ENCODE measurements at places on chromosomes 1 and 21.

DNA sequence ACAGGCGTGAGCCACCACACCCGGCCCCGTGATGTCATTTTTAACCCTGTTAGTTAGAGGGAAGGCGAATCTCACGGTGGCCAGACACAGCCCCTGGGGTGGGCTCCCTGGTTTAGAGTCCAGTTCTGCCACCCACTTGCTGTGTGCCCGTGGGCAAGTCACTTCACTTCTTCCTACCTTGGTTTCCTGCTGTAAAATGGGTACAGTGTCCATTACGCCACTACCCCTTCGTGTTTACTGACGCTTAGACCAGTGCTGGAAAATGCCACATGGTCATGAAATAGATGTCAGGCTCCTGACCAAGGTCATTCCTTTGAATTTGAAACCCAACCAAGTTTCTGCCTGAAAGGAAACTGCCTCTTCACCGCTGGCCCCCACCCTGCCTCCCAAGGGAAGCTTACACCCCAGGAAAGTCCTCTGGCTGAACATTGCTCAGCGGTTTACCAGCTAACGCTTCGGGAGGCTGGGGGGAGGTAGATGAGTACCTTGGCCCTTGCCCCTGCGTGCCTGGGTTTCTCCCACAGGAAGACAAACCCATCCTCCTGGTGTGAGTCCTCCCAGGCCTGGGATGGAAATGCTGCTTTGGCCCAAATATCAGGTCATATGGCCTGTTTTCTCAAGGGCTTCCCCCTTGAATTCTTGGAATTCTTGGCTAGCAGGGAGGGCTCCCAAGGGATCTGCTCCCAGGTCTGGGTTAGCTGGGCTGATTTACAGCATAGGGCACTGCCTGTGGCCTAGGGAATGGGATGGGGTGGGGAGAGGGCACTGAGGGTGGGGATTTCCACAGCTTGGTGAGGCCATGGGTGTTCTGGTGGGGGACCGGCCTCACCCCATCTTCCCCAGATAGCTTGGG lies 7.6 kb upstream of the AADACL4 start:
- no peak for DNase-seq

DNA sequence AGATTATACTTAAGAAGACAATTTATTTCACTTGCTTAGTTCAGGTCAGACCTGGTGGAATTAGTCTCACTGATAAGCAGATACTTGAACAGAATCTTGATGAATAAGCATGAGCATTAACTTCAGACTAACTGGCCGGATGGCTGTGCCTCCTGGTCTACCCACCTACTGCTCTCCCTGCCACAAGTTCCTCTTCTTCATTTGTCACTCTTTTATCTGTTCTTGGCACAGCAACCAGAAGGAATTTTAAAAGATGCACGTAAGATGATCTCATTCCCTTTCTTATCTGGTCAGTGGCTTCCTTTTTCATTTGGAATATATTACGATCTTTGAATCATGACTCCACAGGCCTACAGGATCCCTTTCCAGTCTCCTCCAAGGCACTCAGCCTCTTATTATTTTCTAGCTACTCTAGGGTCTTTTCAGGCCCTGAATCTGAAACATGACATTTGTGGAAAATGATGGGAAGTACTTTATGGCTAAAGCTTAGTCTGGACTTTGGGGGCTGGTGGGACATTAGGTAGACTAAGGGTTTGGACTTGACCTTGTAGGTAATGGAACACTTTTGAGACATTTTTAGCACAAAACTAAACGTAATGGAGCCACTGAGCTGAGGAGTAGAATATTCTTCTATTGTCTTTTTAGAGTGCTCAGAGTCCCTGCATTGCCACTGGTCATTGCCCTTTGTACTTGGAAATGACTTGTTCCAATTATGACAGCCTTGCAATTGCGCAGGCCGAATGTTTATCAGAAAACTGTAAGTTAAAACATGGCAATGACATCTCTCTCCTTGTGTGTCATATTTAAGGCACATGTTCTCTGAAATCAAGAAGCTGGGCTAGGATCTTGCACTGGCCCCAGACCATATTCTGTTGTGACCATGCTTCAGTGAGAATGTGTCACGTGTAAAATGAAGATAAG lies 16.0 kb downstream of the ST6GALNAC3 start:
- DNase-seq, result no peak

DNA sequence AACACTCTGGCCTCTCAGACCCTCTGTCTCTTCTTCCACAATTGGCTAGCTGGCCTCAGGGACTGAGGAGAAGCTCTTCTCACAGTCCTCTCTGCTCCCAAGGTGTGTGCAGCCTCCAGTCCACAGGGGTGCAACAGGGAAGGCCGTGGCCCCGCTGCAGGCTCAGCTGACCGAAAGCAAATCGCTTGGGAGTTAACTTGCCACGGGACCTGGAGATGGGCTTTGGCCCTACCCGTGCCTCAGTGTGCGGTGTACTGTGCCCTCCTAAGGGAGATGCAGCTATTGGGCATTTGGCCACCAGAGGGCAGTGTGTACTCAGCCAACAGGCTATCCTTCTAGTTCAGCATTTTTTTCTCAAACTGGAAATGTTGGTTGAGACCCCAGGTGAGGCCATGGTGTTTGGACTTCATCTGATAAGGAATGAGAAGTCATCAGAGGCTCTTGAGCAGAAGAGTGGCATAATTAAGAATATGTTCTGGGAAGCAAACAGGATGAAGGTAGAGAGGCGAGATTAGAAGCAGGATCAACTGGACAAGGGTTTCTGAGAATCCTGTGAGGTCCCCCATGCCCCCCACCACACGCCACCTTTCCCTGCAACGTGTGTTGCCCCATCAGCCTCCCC lies 42.5 kb upstream of the TMEM125 start:
- DNase-seq, result peak; percentile 75

GRCh38 chr1:77282187-77282865 lies 507 bp downstream of the AK5 start:
- no peak for DNase-seq

- no peak for DNase-seq
Observed at GRCh38 chr1:23810818-23811540, 10.4 kb upstream of the GALE start.

GRCh38 chr21:42317341-42317741 lies 2.1 kb upstream of the TFF3 start:
- DNase-seq, result no peak

GRCh38 chr1:160374306-160375110 lies 7.6 kb downstream of the NHLH1 start:
- no peak for DNase-seq

- DNase-seq, result no peak
Observed at GRCh38 chr21:35905096-35905962, 155.0 kb downstream of the SETD4 start.

- no peak for DNase-seq
Observed at GRCh38 chr1:69120817-69121216, 446.9 kb upstream of the LRRC7 start.

DNA sequence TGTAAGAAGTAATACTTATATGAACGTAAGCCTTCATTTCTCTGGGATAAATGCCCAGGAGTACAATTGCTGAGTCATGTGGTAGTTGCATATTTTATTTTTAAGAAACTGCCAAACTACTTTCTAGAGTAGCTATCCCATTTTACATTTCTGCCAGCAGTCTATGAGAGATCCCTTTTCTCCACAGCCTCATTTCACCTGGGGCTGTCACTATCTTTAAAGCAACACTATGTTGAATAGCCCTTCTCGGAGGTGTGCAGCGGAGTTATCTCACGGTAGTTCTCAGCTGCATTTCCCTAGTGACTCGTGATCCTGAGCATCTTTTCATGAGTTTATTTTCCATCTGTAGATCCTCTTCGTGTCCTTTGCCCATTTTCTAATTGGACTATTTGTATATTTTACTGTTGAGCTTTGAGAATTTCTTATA lies 93.4 kb downstream of the ADARB1 start:
- no peak for DNase-seq

DNA sequence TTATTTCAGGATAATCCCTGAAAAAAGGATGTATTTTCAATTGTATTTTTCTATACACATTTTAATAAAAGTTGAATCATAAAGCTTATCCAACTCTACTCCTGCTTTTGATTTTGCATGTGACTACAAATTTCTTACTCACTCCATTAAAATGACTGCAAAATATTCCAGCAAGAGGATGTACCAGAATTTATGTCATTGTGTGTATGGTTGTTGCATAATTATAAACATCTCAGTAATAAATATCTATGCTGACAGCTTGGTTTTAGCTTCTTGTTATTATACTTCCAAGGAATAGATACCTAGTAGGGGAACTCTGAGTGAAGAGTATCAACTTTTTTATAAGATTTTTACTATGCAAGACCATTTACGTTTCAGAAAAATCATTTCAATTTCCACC lies 463.2 kb upstream of the RUNX1 start:
- no peak for DNase-seq

DNA sequence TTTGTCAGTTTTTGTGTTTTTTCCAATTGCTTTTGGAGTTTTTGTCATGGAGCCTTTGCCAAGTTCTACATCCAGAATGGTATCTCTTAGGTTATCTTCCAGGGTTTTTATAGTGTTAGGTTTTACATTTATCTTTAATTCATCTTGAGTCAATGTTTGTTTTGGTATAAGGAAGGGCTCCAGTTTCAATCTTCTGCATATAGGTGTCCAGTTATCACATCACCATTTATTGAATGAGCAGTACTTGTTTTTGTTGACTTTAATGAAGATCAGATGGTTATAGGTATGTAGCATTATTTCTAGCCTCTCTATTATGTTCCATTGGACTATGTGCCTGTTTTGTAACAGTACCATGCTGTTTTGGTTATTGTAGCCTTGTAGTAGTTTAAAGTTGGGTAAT lies 1233.1 kb downstream of the PLA2G4A start:
- no peak for DNase-seq

DNA sequence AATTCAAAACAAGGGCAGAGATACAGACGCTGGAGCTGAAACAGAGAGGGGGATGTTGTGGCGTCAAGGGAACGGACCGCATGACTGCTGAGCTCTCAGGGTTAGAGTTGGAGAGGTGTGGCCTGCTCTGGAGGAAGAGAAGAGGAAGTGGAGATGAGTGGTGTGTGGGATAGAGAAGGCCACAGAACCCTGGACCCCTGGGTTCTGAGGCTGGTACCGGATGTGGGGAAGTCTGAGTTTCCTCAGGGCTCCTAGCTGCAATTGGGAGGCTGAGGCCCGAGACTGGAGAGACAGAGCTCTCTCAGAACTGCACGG lies 1.8 kb downstream of the BCAN start:
- DNase-seq, result no peak

- DNase-seq, result peak; percentile 28
Observed at GRCh38 chr1:39657923-39658485, 13.9 kb downstream of the NT5C1A start.

DNA sequence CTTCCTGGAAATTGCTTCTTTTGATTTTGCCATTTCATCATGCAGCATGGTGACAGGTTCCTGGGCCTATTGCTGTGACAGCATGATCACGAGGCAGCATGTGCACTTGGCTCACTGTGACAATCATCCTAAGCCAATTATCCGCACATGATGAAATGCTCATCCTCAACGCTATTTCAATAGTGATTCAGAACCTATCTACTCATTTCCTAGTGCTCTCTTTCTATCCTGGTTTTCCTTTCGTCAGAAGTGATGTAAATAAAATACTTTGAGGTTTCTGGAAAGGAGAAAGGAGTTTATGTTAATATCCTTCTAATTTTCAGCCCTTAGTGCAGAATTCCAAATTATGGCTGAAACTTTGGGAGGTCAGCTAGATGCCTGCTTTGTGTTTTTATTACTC lies 110.6 kb upstream of the ADAMTS5 start:
- no peak for DNase-seq

GRCh38 chr1:12294076-12294475 lies 64.2 kb downstream of the VPS13D start:
- DNase-seq, result no peak

DNA sequence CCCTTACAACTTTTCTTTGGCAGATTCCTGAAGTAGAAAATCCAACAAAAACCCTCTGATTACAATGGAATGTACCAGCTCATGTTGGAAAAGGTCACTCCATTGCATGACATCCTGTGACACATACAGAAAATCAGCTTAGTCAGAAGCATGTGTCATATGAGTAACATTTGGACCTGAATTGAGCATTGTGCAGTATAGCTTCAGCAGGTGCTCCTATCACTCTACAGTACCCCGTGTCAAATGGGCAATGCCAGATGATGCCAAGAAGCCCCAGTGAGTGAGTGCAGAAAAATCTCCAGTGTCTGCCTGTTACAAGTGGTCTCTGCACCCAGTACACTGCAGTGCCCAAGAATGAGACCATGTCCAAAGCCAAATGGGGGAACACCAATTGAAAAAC lies 129.7 kb upstream of the RUNX1 start:
- DNase-seq, result no peak

- DNase-seq, result no peak
Observed at GRCh38 chr1:22287273-22287672, 144.4 kb upstream of the WNT4 start.

Measured in activated CD4-positive, CD25-positive, alpha-beta regulatory T cell treated with anti-CD3 and anti-CD28 coated beads, Interleukin-2, amount 50 U/mL, for 16 hours (primary cell).